ENCODE measurements at places on chromosomes 6 and 20.

GRCh38 chr6:89146718-89147700 is 1.2 kb downstream of the PM20D2 start:
- no peak for DNase-seq

- DNase-seq: no peak
Measured at GRCh38 chr6:19753826-19754225, 83.3 kb upstream of the ID4 start.

- no peak for DNase-seq
Measured at GRCh38 chr6:36187446-36187845, 9.1 kb upstream of the BRPF3 start.

GRCh38 chr6:150962436-150962835 is 96.9 kb downstream of the MTHFD1L start:
- DNase-seq: no peak

GRCh38 chr6:21132446-21132845 is 461.1 kb upstream of the SOX4 start:
- no peak for DNase-seq

- DNase-seq: no peak
Measured at GRCh38 chr6:16503970-16504415, 257.3 kb downstream of the ATXN1 start.

DNA sequence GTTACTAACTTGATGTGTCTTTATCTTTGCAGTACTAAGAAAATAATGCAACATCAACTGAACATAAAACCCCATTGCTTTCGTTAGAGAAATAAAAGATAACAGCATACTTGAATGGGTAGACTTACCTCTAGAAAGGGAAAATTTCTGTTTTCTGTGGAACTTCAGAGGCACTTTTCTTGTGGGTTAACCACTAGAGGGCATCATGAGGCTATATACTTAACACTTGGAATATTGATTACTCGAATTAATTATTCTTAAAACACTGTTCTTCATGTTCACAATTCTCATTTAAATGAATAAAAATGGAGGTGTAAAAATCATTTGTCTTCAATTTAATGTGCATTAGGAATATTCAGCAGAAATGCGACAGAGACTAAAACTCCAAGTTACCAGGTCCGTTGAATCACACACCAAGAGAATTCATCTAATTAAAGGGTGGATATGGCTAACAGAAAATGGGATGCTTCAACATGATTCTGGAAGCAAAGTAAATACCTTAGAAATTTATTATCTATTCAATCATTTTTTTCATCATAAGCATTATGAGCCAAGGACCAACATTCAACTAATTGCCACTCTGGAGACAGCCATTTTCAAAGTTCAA is 330.8 kb upstream of the PREP start:
- no peak for DNase-seq

Data from stimulated activated CD8-positive, alpha-beta memory T cell treated with anti-CD3 and anti-CD28 coated beads, Interleukin-7, amount 100 ng/mL, for 4 hours (primary cell).